Stimulated activated CD4-positive, alpha-beta T cell treated with anti-CD3 and anti-CD28 coated beads, TNF-alpha, amount 100 ng/mL, for 1 hour (primary cell): ENCODE measurements at places on chromosomes 5 and 9.

GRCh38 chr5:121867403-121867802 is 15.7 kb downstream of the FTMT start:
- no peak for DNase-seq

DNA sequence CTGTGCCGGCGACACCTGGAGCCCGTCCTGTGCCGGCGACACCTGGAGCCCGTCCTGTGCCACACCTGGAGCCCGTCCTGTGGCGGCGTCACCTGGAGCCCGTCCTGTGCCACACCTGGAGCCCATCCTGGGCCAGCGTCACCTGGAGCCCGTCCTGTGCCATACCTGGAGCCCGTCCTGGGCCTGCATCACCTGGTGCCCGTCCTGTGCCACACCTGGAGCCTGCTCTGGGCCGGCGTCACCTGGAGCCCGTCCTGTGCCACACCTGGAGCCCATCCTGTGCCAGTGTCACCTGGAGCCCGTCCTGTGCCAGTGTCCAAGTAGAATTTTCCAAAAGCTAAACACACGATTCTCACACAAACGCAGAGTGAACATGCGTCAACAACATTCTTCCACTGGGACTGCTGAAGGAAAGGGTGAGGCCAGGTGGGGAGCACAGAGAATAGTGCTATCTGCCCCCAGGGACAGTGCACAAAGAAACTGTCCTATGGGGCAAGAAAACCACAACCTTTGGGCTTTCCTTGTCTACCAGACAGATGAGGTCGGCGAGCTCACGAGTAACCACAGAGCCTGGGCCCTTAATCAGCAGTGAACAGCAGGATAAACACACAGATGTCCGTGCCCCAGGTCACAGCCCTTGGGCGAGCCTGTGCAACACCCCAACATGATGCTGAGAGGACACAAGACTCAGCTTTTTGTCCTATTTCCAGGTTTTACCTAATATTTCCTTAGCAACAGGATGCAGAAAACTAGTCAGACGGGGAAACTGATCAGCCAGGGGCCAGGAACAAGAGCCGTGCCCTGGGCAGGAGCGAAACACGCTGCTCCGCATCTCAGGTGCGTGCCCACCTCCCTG is 7.9 kb downstream of the QSOX2 start:
- DNase-seq = no peak

DNA sequence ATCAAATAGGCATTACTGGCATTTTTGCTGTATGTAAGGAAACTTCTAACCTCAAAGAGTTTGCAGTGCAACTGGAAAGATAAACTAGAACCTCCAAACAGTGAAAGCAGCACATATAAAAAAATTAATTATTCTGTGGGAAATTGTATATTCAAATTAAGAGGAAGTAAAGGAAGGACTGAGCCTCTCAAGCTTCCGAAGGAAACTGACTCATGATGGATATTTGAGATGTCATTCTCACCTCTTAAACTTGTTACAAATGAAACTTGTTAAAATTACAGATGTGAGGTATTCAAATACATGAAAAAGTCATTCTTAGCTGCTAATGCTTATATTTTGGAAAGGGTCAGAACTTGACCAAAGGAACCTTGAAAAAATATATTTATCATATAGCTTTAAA is 538.7 kb downstream of the PDE4D start:
- no peak for DNase-seq

GRCh38 chr9:22100626-22101025 is 91.5 kb upstream of the CDKN2B start:
- no peak for DNase-seq

GRCh38 chr5:64979531-64979930 is 210.8 kb downstream of the CWC27 start:
- DNase-seq = no peak

DNA sequence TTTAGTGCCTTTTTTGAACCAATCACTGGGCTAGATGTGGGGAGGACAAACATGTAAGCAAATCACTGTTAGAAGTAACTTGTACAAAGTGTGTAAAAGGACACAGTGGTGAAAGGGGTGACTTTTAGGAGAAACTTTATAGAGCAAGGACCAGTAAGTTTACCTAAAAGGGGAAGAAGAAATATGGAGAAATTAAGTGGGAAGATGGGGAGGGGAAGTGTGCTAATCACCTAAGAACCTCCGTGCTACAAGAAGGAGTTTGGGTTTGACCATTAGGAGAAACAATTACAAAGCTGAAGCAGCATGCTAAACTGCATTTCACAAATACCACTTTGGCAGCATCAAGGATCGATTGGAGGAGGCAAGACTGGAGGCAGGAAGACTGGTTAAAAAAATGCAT is 17.3 kb downstream of the ITGA1 start:
- DNase-seq = no peak

GRCh38 chr5:83513491-83513890 is 41.9 kb downstream of the VCAN start:
- no peak for DNase-seq

DNA sequence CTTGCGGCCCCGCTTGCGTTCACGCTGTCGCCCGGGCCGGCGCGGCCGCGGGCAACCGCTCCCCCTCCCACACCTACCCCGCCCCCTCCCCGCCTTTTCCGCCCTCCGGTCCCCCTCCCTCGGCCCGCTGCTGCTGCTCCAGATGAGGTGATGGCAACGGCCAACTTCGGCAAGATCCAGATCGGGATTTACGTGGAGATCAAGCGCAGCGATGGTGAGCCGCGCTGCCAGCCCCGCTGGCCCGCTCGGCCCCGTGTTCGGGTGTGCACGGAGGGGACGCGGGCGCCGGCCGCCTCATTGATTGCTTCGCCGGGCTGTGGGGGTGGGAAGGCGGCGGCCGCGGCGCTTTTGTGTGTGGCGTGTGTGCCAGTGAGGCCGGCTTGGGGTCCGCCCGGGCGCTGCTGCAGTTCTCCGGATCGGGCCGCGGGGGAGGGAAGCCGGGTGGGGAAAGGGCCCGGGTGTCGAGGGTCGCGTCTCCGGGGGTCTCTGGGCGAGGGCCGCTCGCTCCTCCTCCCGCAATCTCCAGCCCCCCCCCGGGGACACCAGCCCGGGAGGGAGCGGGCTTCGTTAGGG is 403 bp downstream of the KIF2A start:
- no peak for DNase-seq
